ENCODE measurements at places on chromosomes 4 and X.

- DNase-seq = no peak
Observed at GRCh38 chr4:145541346-145541745, 59.7 kb downstream of the SMAD1 start.

GRCh38 chrX:72713130-72713529, 976 bp downstream of the PHKA1 start:
- DNase-seq = no peak

GRCh38 chr4:151218343-151218742, 58.6 kb upstream of the PRSS48 start:
- DNase-seq = no peak

GRCh38 chrX:147917700-147918695, 6.3 kb downstream of the FMR1 start:
- no peak for DNase-seq

DNA sequence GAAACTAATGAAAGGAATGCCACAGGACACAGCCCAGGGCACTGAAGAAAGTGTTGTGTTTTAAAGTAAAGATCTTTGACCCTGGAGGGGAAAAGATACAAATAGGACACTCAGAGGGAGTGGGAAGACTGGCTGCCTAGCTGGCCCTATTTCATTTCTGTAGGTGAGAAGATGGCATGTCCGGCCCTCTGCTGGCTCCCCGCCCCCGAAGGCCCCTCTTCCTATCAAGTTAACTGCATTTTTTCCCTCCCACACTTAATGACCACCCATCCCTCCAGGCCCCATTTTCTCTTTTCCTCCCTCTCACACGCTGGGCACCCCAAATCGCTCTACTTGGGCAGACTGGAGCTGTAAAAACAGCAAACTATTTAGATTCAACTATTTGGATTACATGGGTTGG, 5.5 kb upstream of the TRIM75 start:
- no peak for DNase-seq

- DNase-seq = no peak
Observed at GRCh38 chrX:97397371-97397770, 513.7 kb downstream of the RPA4 start.

GRCh38 chr4:42574870-42575430, 82.0 kb downstream of the ATP8A1 start:
- DNase-seq = no peak

DNA sequence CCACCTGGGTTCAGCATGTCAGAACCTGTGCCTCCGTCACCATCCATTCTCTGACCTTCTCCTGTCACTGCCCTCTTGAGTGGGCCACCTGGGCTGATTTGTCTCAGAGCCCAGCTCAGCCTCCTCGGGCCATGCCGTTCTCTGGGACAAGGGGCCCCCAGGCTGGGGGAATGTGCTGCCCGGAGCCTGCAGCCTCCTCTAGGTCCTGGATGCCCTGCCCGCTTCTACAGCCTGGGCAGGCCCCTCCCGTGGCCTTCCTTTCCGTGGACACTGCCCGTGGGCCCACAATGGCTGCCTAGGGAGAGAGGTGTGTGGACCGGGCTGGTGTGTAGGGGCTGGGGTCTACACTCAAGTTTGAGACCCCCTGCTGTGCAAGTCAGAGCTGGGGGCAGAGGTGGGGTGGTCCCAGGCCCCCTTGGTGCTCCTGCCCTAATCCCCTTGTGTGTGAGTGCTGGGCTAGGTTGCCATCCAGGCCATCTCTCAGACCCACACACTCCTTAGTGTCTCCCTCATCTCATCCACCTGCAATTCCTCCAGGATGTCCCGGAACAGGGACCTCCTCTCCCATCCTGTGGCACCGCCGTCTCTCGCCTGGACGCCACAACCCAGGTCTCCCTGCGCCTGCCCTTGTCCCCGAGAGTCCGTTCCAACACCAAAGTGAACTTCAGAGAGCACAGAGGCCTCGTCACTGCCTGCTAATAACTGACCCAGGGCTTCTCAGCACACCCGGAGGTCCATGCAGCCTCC, 12.4 kb downstream of the PSAPL1 start:
- no peak for DNase-seq

GRCh38 chr4:123955167-123955800, 558.7 kb downstream of the SPRY1 start:
- no peak for DNase-seq

DNA sequence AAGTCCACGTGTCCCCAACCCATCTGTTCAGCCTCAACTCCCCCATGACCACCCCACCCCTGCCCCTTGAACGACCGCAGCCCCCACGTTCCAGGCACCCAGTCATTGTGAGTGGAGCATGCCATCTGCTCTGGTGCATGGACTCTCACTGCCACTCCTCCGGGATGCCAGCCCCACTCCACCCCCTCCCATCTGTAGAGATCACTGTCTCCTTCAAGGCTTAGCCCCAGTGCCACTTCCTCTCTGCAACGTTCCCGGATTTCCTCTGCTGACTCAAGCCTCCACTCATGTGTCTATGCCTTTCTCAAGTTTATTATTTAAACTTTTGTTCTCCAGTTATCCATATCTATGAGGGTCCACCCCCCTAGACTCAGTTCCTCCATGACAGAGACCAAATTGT, 54.0 kb downstream of the MAML3 start:
- DNase-seq = no peak

DNA sequence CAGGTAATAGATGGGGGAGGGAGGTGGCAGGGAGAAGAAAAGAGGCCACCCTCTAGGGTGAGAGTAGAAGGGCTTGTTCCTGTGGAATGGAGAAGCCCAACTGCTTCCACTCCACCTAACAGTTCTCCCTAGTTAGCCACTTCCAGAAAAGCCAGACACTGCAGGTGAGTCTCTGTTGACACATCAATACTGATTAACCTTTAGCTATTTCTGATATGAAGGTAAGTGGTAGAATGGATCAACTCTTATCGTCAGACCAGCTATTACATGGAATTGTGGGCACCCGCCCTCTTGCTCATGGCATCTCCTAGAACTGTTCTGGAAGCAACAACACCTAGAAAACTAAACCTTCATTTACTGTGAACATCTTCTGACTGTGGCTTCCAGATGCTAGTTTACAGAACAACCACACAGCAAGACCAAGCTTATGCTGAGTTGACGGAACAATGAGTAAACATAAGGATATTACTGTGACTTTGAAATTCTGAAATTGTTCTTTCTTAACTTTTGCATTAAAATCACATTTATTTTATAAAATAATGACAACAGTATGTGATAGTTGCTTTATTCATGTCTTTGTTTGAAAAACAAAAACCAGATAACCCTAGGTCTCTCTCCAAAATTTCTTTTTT, 44.7 kb downstream of the ANXA3 start:
- no peak for DNase-seq

DNA sequence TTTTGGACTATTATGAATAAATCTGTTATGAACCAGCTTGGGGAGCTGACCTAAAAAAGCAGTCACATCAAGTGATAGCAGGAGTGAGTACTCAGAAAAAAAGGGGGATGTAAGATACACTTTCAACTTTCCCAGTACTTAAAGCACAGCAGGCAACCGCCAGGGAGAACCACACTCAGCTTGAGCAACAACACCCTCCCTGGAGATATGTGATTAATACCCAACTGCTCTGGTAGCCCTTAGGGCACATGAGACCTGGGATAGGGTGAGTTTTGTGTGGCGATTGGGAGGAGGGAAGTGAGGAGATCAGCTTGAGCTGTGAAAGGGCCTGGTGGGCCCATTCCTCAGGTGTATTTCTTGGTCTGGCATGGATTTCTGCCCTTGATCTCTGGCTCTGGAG, 220.3 kb upstream of the SFRP2 start:
- DNase-seq = no peak

GRCh38 chr4:92952426-92952825, 648.7 kb downstream of the GRID2 start:
- no peak for DNase-seq

DNA sequence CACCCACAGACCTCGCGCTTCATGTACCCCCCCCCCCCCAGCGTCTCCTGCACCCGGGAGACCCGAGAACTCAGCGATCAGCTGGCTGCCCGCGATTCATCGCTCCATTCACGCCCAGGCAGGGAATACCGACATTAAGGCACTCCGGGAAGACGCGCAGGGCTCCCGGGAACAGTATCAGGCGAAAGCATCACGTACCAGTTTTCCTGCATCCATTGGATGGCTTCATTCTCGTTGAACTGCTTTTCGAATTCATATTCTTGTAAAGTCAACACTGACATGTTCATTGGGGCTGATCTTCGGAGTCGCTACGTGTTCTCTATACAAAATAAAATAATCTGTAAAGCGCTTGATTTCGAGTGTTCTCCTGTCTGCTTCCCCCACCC, 373 bp downstream of the ELOVL6 start:
- no peak for DNase-seq
